ENCODE measurements at places on chromosomes 13 and 19. TPM values are rescaled to one million over a fixed set of nuclear protein-coding genes. Genes with fewer than 3 reads are reported as not detected.

Gene CYP2A6
- total RNA-seq, result not detected

Gene IGFLR1
- 1.1 TPM for total RNA-seq

Gene PLPPR2
- total RNA-seq, result 12.1 TPM

Gene EBI3
- not detected for total RNA-seq

Gene SELENOV
- not detected for total RNA-seq

Gene LGALS14
- not detected for total RNA-seq

Gene CPB2
- not detected for total RNA-seq

Gene LRRC4B
- under 0.01 TPM for total RNA-seq

Gene OVOL3
- not detected for total RNA-seq

Gene PSG6
- total RNA-seq, result not detected

Gene ZNF844
- total RNA-seq, result 9.8 TPM

Gene SLC15A1
- total RNA-seq, result under 0.01 TPM

Gene RNASEH2B
- total RNA-seq, result 34.9 TPM

Gene FBXO27
- 1.2 TPM for total RNA-seq

Gene RNASEH2A
- total RNA-seq, result 27.3 TPM

Gene POGLUT2
- total RNA-seq, result 20.0 TPM

Gene NLRP8
- not detected for total RNA-seq

Gene FBN3
- total RNA-seq, result not detected

Gene COL4A1
- 295 TPM for total RNA-seq

Gene ZNF816
- 7.2 TPM for total RNA-seq

Gene FLT1
- 5.4 TPM for total RNA-seq

Gene SLITRK6
- total RNA-seq, result under 0.01 TPM

Gene PRSS57
- total RNA-seq, result not detected

Gene COL5A3
- total RNA-seq, result 6.3 TPM

Gene PTH2
- total RNA-seq, result not detected

Gene TEX26
- total RNA-seq, result not detected

Gene ZNF66
- 1.2 TPM for total RNA-seq

Gene PLEKHG2
- 18.1 TPM for total RNA-seq

Gene IPO5
- total RNA-seq, result 176 TPM

Gene ERFL
- total RNA-seq, result 0.06 TPM

Gene ARGLU1
- total RNA-seq, result 43.3 TPM

Gene METTL21C
- not detected for total RNA-seq

Gene PLIN5
- not detected for total RNA-seq

Gene ZNF132
- total RNA-seq, result 9.5 TPM

Gene RUBCNL
- total RNA-seq, result 0.31 TPM

Gene ZNF112
- total RNA-seq, result 7.5 TPM

Gene ANGPTL4
- 1.7 TPM for total RNA-seq

Gene NLRP5
- not detected for total RNA-seq

Gene B3GNT3
- not detected for total RNA-seq
